Brain microvascular endothelial cell (primary cell): ENCODE measurements at places on chromosomes 3 and 15.

GRCh38 chr3:133927540-133928066 lies 31.9 kb upstream of the RAB6B start:
- DNase-seq, result no peak

DNA sequence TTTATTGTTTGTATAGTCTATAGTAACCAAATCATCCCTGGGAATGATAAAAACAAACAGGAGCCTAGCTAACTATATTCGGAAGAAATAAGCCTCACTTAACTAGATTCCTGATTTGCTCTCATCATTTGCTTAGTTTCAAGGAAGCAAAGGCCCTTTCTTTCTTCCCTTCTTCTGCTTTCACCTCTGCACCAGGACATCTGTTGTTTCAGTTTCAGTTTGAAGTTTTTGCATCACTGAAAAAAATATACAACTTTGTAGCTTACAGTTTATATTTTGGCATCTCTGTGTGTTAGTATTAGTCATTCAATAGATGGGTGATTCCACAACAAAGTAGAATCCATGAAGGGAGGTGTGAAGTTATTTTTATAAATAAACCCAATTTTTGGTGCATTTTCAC lies 113.6 kb upstream of the SNTN start:
- DNase-seq, result no peak

DNA sequence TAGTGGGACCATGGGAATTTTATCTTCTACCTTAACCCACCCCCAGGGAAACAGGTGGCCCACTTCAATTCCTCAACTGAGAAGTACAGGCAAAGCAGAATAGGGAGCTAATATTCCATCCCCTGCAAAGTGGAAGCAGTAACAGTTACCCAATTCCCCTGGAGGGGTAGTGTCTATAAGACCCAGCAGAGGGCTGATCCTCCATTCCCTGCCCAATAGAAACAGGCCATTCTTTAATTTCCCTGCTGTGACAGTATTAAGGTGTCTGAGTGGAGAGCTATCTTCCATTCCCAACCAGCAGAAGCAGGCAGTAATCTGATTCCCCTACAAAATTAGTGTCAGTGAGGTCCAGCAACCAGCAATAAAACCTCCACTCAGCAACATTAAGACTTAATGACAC lies 219.8 kb downstream of the ULK4 start:
- DNase-seq, result no peak

GRCh38 chr3:197002701-197003454 lies 26.7 kb downstream of the MELTF start:
- DNase-seq, result no peak

DNA sequence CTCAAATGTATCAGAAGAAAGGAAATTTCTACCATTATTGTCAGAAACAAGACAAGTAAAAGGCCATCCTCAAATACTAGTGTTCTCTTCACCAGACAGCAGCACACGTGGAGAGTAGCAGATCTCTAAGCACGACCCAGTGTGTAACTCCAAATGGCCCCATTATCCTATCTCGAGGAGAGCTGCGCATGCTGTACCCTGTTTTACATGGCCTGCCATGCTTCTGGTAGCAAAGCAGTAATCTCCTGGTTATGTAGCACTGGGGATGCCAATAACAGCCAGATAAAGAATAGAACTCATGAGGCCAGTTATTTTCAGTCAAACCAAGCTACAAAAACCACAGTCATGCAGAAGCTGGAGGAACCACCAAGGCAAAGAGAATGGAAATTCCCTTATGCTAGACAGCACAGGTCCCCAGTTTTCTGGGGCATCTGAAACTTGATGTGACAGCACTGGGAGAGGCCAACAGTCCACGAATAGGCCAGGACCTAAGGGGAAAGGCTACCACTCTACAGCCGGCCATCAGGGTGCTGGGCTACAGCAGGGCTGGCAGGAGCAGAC lies 73.0 kb downstream of the LIPC start:
- no peak for DNase-seq

DNA sequence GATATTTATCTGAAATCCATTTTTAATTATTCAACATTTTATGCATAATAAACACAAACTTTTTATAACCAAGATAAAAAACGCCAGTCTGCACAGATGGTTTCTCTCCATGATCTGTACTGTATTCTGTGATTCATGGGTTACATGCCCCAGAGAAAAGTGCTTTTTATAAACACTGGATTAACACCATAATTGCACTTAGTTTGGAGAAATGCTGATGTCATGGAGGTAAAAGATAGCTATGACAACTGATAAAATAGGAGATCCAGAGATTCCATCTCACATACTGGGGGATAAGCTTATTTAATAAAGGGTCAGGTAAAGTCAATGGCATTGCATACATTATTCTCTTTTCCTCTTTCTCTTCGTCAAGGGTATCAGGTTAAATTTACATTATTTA lies 1460.4 kb upstream of the ALCAM start:
- no peak for DNase-seq

DNA sequence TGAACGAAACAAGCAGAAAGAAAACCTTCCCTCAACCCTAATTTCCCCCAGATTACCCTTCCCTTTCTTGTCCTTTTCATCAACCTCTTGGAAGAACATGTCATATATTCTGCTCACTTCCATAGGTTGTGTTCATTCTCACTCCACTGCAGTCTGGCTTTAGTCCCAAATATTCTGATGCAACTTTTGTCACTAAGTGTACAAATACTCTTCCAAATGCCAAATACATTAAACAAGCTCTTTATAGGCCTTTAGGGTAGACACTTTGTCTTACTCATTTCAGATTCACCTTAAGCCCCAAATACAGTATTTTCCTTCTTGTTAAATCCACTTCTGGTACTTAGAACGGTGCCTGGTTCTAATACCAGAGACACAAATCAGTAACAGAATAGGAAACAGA lies 406.5 kb upstream of the CDIN1 start:
- no peak for DNase-seq

DNA sequence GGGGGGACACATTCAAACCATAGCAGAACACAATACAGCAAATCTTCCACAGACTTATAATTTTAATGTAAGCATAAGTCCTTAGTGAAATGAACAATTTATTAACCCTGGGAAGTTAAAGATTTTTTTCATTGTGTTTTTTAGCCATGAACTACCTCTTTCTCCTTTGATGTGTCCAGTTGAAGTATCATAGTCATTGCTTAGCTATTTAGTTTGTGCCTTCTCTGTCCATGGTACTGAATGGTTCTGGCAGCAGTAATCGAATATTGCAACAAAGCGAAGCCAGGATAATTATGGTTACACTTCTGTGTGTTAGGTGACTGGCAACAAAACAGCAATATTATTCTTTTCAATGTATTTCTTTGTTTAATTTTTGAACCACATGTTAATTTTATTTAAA lies 403.0 kb upstream of the ONECUT1 start:
- DNase-seq, result no peak

- DNase-seq, result no peak
Observed at GRCh38 chr3:66625505-66626216, 124.8 kb upstream of the LRIG1 start.

DNA sequence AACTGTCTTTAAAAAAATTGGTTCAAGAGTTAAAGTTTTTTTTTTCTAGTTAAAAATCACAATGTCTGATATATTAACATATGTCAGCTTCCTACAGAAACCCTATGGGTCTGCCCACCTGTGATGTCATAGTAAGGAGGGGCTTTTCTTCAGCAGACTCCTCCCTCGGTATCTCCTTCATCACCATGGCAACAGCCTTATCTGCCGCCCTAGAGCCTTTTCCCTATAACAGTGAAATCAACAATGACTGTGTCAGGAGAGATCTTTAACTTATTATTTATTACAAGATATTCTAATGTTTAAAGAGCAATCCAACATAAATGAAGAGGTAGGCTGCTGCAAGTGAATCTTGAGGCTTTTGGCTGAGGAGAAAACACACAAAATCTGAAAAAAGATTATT lies 138.7 kb downstream of the PEX5L start:
- peak; percentile 73 for DNase-seq

DNA sequence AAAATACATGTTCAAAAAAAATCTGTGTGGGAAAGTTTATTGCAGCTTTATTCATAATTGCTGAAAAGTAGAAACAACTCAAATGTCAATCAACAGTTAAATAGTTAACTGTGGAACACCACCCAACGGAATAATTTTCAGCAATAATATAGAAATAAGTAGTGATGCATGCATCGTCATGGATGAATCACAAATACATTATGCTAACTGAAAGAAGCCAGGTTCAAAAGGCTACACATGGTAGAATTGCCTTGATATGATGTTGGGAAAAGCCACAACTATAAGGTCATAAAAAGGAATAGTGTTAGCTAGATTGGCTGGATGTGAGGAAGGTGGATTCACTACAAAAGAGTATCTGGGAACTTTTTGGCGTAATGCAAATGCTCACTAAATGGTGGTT lies 82.0 kb downstream of the GMNC start:
- no peak for DNase-seq

GRCh38 chr15:55589287-55589686 lies 1.1 kb upstream of the PYGO1 start:
- no peak for DNase-seq

GRCh38 chr15:101168463-101168824 lies 83.4 kb downstream of the CHSY1 start:
- DNase-seq, result no peak
